Left forelimb (tissue), 1 donor: ENCODE measurements at places on chromosomes 6 and 20.

DNA sequence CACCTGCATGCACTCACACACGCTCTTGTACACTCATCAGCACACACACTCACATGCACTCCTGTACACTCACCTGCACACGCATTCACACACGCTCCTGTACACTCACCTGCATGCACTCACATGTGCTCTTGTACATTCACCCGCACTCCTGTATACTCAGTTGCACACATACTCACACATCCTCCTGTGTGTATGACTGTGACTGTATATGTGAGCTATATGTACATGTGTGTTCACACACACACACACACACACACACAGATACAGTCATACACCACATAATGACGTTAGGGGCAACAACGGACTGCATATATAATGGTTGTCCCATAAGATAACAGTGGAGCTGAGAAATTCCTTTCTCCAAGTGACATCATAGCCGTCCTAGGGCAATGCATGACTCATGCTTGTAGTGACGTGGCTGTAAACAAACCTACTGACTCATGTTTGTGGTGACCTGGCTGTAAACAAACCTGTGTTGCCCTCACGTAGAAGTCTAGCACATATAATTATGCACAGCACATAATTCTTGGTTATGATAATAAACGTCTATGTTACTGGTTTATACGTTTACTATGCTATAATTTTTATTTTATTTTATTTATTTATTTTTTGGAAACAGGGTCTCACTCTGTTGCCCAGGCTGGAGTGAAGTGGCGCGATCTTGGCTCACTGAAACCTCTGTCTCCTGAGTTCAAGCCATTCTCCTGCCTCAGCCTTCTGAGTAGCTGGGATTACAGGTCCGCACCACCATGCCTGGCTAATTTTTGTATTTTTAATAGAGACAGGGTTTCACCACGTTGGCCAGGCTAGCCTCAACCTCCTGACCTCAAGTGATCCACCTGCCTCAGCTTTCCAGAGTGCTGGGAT is 22.8 kb upstream of the TAF4 start:
- DNase-seq: no peak

DNA sequence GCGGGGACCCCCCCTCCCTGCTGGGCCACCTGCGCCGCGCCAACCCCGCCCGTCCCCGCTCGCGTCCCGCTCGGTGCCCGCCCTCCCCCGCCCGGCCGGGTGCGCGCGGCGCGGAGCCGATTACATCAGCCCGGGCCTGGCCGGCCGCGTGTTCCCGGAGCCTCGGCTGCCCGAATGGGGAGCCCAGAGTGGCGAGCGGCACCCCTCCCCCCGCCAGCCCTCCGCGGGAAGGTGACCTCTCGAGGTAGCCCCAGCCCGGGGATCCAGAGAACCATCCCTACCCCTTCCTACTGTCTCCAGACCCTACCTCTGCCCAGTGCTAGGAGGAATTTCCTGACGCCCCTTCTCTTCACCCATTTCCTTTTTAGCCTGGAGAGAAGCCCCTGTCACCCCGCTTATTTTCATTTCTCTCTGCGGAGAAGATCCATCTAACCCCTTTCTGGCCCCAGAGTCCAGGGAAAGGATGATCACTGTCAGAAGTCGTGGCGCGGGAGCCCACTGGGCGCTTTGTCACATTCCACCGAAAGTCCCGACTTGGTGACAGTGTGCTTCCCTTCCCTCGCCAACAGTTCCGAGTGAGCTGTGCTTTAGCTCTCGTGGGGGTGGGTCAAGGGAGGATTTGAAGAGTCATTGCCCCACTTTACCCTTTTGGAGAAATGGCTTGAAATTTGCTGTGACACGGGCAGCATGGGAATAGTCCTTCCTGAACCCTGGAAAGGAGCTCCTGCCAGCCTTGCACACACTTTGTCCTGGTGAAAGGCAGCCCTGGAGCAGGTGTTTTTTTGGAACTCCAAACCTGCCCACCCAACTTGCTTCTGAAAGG is 2.1 kb downstream of the VEGFA start:
- peak; percentile 81 for DNase-seq

- DNase-seq: no peak
Measured at GRCh38 chr6:47084610-47085009, 42.5 kb upstream of the ADGRF1 start.

DNA sequence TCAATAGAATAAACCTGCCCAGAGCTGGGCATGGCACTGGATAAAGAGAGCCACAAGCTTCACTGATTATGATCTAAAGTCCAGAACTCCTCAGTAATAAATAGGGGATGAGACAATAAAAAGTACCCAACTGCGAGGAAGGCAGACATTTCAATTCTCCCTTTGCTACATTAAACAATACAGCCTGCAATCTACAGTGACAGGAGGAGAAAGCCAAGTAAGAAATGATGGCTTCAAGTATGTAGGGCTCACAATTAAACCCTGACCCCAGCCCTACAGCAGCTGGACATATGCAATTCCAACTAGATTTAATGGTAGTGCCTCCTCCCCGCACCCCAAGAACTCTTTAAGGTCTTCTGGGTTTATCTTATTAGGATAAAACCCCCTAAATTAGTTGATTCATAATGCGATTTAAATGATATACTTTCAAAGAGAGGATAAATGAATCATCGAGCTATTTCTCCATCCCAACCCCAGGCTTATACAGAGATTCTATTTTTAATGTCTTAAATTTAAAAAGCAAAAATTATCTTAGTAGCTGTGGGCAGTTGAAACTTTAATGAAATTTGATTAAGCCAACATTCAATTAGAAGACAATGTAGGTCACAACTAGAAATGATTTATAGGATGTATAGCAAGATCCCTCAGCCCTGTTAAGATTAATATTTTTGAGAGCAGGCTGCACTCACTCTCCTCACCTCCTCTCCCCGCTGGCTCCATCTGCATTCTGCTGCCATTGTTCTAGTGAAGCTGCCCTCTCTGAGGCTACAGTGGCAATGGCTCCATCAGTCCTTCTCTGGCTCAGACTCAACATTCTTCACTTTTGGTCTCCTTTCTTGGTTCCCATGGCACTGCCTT is 57.1 kb downstream of the OGFRL1 start:
- no peak for DNase-seq

DNA sequence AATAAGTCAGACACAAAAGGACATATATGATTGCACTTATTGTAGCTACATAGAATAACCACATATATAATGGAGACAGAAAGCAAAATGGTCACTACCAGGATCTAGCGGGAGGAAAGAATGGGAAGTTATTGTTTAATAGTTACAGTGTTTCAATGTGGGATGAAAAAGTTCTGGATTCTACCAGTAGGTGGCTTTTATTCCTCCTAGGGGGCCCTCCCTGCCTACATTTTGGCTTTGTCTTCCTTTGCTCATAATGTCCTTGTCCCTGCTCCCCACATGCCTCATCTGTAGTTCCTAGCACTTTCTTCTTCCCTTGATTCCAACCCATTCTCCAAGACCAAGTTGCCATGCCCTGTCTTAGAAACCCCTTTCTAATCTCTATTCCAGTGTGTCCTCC is 16.3 kb downstream of the ZNF133 start:
- no peak for DNase-seq

- no peak for DNase-seq
Measured at GRCh38 chr6:121934451-121934850, 465.0 kb upstream of the HSF2 start.

DNA sequence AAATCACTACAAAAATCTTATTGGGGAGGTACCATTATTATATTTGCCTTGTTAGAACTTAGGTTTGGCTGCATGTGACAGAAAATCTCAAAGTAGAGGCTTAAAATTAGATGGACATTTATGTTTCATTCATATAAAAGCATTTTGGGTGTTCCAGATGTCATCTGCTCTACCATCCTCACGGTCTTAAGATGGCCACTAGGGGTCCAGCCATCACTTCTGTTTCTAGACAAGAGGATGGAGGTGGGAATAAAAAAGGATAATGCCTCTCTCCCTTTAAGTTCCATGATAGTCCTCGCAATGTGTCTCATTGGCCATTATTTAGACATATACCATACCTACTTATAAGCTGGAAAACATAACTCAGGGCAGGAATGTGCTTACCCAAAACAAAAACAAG is 929.5 kb downstream of the KIF16B start:
- DNase-seq: no peak

GRCh38 chr20:25178563-25179438 is 16.7 kb upstream of the ENTPD6 start:
- DNase-seq: no peak

DNA sequence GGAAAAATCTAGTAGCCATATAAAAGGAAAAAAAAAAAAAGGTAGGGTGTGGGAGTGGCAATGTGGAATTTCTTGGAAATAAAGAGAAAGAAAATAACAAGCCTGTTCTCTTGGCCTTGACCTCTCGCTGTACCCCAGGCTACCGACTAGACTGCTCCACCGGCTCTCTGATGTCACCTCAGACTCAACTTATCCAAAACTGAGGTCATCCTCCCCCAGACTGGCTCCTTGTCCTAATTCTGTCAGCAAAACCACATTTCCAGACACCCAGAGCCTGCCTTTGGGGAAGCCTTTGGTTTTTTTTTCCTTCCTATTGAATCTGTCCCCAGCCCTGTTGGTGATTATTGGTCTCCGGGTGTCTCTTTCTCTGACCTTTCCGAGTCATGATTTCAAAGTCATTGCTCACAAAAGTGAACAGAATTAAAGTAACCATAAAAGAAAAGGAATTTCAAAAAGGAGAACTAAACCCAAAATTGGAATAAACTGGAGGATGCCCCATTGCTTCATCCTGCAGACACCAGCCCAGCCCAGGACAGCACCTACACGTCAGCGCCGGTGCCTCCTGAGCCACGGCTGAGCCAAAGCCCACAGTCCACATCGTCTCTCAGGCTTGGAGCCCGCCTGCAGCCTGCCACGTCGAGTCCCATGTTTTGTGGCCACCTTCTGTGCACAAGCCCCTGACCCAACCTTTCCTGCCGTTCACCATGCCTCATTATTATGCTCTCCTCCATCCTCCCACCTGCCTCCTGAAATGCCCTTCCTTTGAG is 170.7 kb downstream of the MYLK4 start:
- peak; percentile 36 for DNase-seq

GRCh38 chr20:1280195-1281102 is 14.4 kb downstream of the SNPH start:
- DNase-seq: no peak

DNA sequence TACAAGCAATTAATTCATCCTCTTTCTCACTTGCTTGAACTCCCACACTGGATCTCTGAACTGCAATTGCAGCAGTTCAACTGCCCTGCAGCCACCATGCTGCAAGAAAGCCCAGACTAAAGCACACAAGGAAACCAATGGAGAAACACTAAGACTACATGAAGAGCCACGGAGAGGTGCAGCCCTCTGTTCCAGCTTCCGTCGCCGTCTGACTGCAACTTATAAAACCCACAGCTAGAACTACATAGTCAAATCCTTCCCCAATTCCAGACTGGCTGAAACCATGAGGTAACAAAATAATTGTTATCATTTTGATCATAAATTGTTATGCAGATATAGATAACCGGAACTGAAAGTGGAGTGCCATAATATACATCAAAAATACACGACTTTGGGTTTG is 21.1 kb upstream of the THEMIS start:
- no peak for DNase-seq

GRCh38 chr6:130143709-130144108 is 79.0 kb downstream of the SAMD3 start:
- DNase-seq: no peak

DNA sequence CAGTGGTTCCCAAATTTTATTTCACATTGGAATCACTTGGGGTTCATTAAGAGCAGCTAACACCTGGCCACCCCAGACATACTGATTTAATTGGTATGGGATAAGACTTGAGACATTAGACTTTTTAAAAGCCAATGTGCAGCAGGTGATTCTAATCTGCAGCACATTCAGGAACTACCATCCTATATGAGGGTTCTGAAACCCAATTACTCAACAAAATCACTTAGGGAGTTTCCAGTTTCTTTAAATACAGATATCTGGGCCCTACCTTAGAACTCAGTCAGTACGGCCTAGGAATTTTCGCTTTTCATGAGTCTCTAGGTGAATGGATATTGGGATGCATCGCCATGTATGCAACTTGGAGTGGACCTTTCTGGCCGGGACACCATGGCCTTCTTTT is 24.0 kb upstream of the L3MBTL3 start:
- DNase-seq: no peak

- DNase-seq: no peak
Measured at GRCh38 chr6:88492824-88493223, 326.7 kb upstream of the CNR1 start.

DNA sequence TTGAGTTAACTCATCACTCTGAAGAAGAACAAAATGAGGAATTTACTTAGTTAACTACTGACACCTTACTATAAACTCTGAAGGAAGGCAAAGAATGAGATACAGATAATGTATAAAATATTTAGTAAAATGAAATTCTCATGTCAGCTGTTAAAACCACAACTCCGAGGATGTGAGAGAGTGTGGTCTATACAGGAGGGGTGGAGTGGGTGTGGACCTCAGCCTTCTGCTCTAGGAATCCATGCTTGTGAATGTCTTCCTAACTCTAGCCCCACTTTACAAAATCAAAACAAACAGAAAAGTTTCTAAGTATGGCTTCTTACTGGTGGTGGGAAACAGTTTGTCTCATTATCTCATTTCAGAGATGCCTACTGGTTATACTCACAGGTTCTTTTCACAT is 14.2 kb downstream of the PPP1R14C start:
- DNase-seq: no peak

DNA sequence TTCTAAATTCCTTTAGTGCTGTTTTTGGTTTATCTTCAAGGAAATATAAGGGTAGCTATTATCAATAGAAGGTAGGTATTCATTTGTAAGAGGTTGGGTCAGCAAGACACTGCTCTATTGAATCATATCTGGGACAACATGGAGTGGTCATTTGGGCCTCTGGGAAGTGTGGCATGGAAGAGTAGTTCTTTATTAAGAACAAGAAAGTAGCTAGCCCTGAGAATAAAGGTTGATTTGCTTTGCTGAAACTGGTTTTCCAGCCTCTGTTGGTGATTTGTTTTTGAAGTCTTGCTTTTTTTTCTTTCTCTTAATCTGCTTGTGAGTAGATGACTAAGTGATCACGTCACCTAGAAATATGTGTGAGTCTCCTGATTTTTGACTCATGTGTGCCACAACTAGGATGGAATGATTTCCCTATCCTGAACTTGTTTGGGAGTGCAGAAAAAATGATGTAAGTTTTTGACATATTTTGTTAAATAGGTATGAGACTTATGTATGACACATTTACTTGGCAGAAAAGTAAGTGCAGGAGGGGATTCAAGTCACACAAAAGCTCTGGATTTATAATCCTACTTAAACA is 381.8 kb downstream of the CENPW start:
- DNase-seq: no peak

- DNase-seq: no peak
Measured at GRCh38 chr6:20028143-20028542, 184.1 kb downstream of the MBOAT1 start.

DNA sequence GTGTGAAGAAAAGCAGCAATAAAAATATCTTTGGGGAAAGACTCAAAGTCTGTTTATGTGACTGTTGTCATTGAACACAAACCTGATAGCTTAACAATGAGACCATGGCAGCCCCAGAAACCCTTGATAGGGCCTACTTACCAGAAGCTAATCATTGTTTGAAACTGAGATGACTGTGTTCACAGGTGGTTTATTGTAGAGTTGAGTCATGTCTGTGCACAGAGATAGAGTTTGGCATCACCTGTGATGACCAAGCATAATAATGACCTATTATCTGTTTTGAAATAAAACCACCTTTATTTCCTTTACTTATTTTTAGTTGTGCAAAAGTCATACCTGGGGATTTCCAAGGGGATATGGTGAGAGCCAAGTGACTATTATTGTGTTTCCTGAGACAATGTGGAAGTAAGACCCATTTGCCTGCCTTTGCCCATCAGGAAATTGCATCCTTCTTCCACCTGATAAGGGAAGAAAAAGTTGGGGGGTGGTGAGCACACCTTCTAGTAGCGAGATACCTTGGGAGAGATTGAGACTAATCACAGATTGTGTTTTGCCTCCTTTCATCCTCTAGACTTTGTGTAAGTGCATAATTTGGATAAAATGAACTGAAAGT is 456.9 kb upstream of the JAG1 start:
- no peak for DNase-seq
